Activated CD4-positive, alpha-beta memory T cell treated with anti-CD3 and anti-CD28 coated beads, Interleukin-2, amount 10 ng/mL, durations not matched to agents 7 days and 5 days (primary cell): ENCODE measurements at places on chromosomes 11 and 22. TPM values are rescaled to one million over a fixed set of nuclear protein-coding genes. Genes with fewer than 3 reads are reported as not detected.

SCUBE1 gene
- total RNA-seq: 0.20 TPM

CSNK2A3 gene
- total RNA-seq: 3.0 TPM

OPCML gene
- not detected for total RNA-seq

TRIM22 gene
- total RNA-seq: 221 TPM

HEPN1 gene
- total RNA-seq: not detected

KLHDC7B gene
- total RNA-seq: 8.0 TPM

VEGFB gene
- 49.1 TPM for total RNA-seq

SLC5A12 gene
- total RNA-seq: not detected

MAJIN gene
- total RNA-seq: 0.15 TPM

MRGPRX4 gene
- total RNA-seq: not detected

OOSP4A gene
- total RNA-seq: not detected

MALAT1 gene
- 7,759 TPM for total RNA-seq

TRPM5 gene
- not detected for total RNA-seq

LDHAL6A gene
- not detected for total RNA-seq

CFAP300 gene
- total RNA-seq: not detected

GSTT2B gene
- not detected for total RNA-seq

NAV2 gene
- total RNA-seq: 0.53 TPM

OR5B21 gene
- total RNA-seq: 0.25 TPM

TECTA gene
- 0.10 TPM for total RNA-seq

DESI1 gene
- 49.3 TPM for total RNA-seq

OR51B5 gene
- total RNA-seq: not detected

MOGAT2 gene
- not detected for total RNA-seq

HORMAD2 gene
- not detected for total RNA-seq

CTSW gene
- 75.9 TPM for total RNA-seq

ANO9 gene
- total RNA-seq: 69.2 TPM

PANX3 gene
- total RNA-seq: not detected

OR6M1 gene
- total RNA-seq: not detected

PISD gene
- 19.2 TPM for total RNA-seq

ART1 gene
- total RNA-seq: not detected

CD59 gene
- 158 TPM for total RNA-seq

YAP1 gene
- 0.18 TPM for total RNA-seq

MS4A6A gene
- not detected for total RNA-seq

CARNS1 gene
- total RNA-seq: 0.76 TPM

SAA4 gene
- not detected for total RNA-seq

KCNK4 gene
- total RNA-seq: not detected

XRRA1 gene
- total RNA-seq: 10.9 TPM

PIK3C2A gene
- total RNA-seq: 24.9 TPM

C11orf98 gene
- 93.5 TPM for total RNA-seq

SMIM35 gene
- 0.45 TPM for total RNA-seq

ABCC8 gene
- not detected for total RNA-seq

RAB36 gene
- total RNA-seq: not detected

GAS2 gene
- total RNA-seq: 1.2 TPM

TMPRSS4 gene
- 0.05 TPM for total RNA-seq
